ENCODE measurements at places on chromosomes 5 and 9.
A peak's percentile ranks its signal among the peaks of the same experiment; 100 is the strongest.

GRCh38 chr5:154653764-154654485, 101.3 kb upstream of the LARP1 start:
- no peak for DNase-seq

GRCh38 chr9:88322906-88323566, 65.2 kb upstream of the SPIN1 start:
- DNase-seq = peak; percentile 64

- DNase-seq = peak; percentile 67
These were observed 32.7 kb downstream of the TMEFF1 start for GRCh38 chr9:100505564-100506159.

GRCh38 chr9:91146391-91147019, 215.2 kb downstream of the AUH start:
- DNase-seq = no peak

GRCh38 chr9:3391414-3391813, 134.4 kb downstream of the RFX3 start:
- no peak for DNase-seq

DNA sequence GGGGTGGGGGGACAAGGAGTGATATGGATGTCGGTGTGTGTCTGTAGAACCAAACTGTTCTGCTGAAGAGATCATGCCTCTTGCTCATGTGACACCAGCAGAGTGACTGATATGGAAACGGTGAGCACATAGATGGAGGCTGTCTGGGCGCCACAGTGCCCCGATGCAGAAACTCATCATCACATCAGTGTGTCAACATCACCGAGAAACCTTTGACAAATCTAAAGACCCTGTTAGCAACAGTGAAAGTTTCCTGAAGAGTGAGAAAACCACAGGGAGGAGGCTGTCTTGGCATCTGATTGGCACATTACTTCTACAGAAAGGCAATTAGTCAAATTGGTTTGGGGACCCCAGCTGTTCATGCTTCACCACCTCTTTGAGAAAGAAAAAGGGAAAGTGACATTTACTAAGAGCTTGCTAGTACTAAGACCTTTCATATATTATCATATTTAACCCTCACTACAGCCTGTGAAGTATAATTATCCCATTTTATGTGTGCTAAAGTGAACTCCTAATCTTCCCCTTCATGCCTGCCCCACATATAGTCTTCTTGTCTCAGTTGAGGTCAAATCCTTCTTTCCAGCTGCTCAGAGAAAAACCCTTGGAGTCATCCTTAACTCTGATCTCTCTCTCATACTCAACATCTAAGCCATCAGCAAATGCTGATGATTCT, 25.6 kb downstream of the CSF2 start:
- peak; percentile 47 for DNase-seq

- DNase-seq = no peak
These were observed 41.3 kb upstream of the FOXE1 start for GRCh38 chr9:97811533-97812246.

DNA sequence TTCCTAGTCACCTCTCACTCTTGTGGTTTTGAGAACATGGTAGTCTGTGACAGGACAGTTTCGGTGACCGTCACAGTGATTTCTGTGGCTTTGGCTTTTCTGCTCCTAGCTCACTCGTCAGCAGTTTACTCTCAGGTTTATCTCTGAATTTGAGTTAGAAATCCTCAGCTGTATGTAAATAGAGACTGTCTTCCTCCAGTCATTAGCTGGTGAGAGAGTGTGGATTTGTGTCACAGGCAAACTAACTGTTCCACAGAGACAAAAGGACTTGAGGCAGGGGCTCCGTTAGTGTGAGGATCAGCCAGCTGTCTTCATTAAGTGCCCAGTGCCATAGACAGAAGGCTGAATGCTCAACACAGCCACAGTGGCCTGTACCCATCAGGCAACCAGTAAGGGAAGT, 131.4 kb downstream of the CD180 start:
- DNase-seq = no peak

GRCh38 chr5:39132128-39132447, 57.9 kb upstream of the RICTOR start:
- no peak for DNase-seq

GRCh38 chr9:114484215-114484853, 20.9 kb downstream of the WHRN start:
- no peak for DNase-seq

DNA sequence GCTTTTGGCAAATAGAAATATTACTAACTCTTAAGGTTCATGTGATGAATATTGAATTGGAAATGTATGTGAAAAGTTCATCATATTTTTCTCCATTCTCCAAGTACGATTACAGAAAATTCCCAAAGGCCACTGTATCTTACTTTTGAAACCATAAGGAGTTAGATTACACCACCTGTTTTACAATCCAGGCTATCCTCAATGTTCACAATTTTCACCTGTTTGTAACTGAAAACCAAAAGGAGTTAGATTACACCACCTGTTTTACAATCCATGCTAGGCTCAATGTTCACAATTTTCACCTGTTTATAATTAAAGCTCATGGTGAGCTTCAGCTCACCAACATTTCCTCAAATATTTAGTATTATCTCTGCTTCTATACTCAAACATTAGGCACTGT, 188.0 kb downstream of the HCN1 start:
- DNase-seq = no peak

GRCh38 chr5:125196481-125197111, 450.2 kb upstream of the ZNF608 start:
- DNase-seq = no peak

GRCh38 chr9:105608721-105609598, 51.0 kb downstream of the FKTN start:
- peak; percentile 2 for DNase-seq

DNA sequence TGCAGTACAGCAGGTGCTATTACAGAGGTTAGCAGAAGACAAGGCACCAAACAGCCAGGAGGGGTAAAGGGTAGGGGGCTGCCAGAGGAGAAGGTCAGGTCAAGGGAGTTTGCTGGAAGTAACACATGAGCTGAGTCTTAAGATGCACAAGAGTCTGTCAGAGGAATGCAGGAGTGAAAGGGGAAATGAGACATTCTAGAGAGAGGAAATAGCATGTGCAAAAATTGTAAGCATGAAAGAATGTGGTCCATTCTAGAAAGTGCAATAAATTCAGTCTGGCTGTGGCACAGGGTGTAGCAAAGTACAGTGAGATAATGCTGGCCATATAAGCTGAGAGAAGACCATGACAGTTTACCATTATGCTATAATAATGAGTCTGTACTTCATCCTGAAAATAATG, 6.6 kb downstream of the GOLGA1 start:
- no peak for DNase-seq

DNA sequence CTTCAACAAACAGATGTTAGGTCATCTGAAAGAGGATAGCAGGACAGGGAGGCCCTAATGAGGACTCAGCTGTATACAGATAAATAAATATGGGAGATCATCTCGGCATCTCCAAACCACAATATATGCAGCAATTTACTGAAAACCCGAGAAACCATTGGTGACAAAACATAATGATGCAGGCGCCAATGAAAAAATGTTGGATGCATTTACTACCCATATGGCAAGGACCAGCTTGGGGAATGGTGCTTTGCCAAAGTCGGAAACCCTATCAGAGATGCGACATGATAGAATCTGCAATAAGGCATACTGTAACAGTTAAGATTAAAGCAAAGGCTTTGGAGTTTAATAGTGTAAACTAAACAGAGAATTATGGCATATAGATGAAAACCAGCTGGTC, 92.0 kb downstream of the SNCAIP start:
- DNase-seq = no peak

- no peak for DNase-seq
These were observed 476.8 kb downstream of the LRRC70 start for GRCh38 chr5:63055421-63055820.

- DNase-seq = no peak
These were observed 8.4 kb downstream of the CCNH start for GRCh38 chr5:87404359-87404758.

DNA sequence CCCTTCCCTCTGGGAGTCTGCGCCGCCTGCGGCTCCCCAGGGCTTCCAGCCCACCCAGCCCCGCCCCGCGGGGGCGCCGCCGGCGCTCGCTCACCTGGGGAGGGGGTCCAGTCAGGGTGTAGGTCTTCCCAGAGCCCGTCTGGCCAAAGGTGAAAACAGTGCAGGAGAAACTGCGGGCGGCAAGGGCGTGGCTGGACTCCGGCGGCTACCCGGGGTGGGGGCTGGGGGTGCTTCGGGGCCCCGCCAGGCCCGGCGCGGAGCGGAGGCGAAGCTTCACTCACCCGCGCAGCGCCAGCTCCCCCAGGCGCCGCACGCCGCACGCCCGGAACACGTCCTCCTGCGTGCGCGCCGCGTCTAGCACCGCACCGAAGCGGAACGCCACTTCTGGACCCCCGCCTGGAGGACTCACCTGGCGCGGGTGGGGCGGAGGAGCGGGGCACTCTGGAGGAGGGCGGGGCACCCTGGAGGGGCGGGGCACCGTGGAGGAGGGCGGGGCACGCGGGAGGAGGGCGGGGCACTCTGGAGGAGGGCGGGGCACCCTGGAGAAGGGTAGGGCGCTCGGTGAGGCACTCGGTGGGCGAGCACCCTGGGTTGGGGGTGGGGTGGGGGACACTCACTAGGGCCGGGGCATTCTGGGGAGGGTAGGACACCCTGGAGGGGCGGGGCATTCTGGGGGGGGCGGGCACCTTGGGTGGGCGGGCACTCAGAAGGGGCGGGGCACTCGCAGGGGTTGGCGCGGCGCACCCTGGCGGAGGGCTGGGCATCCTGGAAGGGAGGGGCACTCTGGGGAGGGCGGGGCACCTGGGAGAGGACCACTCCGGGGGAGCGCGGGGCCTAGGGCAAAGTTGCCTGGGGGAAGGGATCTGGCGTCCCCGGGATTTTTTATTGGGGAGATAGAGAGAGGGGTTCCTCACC, 814 bp downstream of the KIF12 start:
- DNase-seq = no peak

DNA sequence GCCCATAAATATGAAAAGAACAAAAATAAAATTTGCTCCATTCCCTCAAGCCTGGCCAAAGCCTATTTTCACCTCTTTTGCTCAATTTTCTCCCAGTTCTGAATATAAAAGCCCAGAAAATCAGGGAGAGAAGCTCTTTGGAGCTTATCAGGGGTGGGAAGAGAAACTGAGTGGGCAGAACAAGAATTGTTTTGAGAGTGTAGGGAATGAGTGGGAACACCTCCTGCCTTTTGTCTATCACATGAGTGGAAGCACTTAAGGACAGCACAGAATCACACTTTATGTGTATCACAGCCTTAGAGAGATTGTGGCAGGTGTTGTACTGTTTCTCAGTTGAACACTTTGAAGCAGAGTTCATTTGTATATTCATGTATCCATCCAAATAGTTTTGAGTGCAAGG, 139.2 kb upstream of the HMHB1 start:
- DNase-seq = no peak

DNA sequence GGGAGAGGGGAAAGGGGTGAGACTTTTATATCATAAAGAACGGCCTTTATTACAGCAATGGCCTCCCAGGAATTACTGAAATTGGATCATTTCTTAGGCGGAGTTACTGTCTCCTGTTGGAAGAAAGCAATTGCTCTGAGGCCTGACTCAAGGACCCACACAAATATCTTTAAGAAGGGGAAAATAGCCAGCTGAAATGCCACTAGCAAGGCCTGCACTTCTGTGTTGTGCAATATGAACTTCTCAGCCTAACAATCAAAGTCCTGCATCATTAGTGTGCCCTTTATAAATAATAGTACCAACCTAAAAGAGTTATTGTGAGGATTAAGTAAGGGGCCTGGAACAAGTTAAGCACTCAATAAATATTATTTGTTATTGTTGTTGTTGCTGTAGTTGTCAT, 30.1 kb upstream of the TRIM32 start:
- DNase-seq = no peak

DNA sequence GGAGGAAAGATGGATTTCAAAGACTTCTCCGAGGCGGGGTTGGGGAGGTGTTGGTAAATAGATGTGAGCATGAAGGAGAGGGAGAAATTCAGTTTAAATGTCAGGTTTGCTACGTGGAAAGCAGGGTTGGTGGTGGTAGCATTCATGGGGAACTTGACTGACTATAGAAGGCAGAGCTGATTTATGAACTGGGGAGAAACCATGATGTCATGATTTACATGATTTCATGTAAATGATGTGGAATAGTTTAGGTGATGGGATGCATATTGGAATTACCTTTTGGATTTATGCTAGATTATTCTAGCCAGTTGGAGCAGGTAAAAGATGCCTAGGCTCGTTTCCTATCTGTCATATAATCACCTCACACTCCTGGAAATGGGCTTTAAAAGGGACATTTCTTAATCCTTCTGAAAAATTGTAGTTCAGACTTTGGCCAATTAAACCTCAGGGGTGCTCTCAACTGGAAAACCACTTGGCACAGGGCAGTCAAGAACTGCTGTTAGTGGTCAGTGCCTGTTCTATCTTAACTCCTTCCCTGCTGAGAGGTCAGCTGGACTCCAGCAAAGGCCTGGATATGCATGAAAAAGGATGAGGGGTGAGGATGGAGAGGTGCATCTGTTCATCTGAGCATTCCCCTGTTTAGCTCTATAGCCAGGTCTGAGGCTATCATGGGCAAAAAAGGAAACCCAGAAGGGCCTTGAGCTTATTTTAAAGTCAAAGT, 50.1 kb upstream of the BASP1 start:
- no peak for DNase-seq

GRCh38 chr9:128385496-128386460, 14.6 kb downstream of the URM1 start:
- no peak for DNase-seq

DNA sequence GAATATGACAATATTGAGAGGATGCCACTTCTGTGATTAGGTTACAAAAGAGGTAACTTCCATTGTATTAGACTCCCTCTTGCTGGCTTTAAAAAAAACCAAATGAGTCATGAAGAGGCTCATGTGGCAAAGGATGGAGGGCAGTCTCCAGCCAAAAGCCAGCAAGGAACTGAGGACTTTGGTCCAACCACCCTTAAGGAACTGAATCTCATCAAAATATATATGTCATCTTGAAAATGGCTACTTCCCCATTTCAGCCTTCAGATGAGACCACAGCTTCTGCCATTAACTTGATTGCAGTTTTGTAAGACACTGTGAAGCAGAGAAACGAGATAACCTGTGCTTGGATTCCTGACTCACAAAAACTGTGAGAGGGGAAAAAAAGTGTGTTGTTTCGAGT, 15.5 kb upstream of the TRIM32 start:
- no peak for DNase-seq
